GDM1 (cell line): ENCODE measurements at places on chromosomes 12 and 14.

GRCh38 chr12:93109551-93110203, 180.6 kb upstream of the EEA1 start:
- no peak for DNase-seq

- no peak for DNase-seq
Measured at GRCh38 chr12:132413931-132414588, 75.9 kb upstream of the FBRSL1 start.

- DNase-seq: no peak
Measured at GRCh38 chr12:46357438-46358324, 14.9 kb downstream of the SLC38A2 start.

GRCh38 chr14:53786045-53786444, 170.6 kb downstream of the BMP4 start:
- DNase-seq: no peak

DNA sequence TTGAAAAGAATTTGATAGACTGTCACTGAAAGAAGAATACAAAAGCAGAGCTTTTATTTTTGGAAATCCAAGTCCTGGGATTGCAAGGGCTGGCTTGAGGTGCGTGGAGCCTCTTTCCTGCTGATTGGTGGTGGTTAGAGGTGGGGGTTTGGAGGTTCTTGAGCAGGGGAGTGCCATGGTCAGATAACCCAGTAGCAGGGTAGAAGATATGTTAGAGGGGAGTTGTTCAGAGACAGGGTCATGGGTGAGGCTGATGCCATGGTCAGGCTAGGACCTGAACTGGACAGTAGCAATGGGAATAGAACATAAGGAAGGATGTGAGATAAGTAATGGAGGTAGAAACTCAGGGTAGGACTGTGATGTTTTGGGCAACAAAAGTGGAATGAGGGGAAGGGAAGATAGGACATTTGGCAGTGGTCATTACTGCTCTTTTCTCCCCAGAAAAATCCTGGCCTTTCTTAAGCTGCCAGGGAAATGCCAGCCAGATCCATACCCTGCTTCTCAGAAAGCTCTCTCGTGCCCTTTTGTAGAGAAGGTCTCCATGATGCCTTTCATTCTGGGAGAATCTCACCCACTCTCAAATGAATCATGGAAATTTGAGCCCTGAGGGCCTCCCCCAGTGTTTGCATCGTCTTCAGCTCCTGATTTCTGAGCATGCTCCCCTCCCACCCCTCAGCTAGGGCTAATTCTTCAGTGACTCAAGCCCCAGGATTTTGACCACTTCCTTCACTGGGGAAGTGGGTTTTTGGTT, 9.5 kb downstream of the EMP1 start:
- peak; percentile 2 for DNase-seq

GRCh38 chr12:124464062-124464461, 103.3 kb downstream of the NCOR2 start:
- no peak for DNase-seq

DNA sequence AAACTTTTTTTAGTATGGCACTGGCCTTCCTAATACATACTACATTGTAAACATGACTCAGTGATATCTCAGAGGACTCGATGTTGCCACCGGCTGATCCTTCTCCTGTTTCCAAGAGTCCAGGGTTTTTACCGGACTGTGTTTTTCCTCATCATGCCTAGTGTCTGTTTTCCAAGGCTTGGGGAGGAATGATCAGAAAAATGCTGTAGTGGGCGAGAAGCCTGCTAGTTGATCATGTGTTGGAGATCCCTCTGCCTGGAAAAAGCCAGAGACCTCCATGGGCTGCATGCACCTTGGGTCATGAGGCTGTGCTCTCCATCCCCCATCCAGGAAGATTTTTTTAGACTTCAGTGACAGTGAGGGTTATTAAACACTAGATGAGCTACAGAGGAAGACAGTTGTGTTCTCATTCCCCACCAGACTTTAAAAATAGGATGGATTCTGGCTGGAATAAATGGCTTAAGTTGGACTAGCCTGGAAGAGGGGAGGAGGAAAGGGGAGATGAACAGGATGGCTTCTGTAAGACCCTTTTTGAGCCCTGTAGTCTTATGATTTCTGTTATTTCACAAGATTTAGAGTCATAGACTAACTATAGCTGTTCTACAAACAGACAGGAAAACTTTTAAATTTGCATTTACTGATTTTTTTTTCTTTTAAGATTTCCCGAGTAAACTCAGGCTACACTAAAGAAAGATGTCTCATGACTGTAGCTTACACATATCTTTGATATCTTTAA, 145.7 kb downstream of the SAMD4A start:
- DNase-seq: no peak
